ENCODE measurements at places on chromosomes 1 and 21.

DNA sequence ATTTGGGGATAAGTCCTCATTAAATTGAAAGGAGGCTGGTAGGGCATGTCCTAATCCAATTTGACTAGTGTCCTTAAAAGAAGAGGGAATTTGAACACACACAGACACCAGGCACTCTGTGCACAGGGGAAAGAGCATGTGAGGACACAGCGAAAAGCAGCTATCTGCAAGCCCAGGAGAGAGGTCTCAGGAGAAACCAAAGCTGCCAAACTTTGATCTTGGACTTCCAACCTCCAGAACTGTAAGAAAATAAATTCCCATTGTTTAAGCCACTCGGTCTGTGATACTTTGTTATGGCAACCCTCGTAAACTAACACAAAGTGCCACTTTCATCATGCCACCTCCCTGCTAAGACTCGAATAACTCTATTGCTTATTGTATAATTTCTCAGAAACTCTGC lies 13.8 kb downstream of the PLA2G4A start:
- no peak for DNase-seq

DNA sequence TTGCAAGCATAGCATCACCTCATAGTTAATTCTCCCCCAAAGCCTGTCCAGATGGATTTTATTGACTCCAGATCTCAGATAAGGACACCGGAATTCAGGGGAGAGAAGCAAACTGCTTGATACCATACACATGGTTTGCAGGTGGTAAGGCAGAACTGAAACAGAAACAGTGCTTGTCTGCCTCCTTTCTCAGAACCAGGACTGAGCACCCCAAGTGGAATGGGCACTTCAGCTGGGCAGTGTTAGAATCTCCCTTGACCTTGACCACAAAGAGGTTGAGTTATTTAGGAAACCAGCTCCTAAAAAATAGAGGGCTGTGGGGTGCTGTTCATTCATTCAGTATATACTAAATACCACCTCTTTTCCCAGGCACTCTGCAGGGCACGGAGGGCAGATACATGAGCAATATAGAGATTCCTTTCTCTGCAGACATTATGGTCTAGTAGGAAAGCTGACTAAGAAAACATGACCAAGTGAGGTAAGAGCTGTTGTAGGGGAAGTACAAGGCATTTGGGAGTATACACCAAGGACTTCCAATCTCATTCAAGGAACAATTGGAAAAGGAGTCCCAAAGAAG lies 185.2 kb downstream of the C1orf94 start:
- DNase-seq, result no peak

GRCh38 chr1:168407832-168408538 lies 127.3 kb downstream of the TBX19 start:
- no peak for DNase-seq

DNA sequence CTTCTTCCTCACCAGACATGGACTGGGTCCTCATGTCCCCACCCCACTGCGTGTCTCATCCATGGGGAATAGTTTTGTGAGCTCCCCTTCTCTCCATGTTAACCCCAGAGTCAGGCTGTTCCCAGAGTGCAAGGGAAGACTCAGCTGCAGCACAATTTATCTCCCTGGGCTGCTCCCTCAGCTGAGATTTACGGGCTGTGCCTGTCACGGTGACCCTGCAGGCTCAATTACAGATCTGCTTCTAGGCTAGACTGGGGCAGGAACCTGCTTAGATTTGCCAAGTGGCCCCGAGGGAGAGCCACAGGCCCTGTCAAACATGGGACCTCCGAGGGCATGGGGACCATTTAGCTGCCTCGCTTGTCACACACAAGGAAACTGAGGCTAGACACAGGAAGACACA lies 37.8 kb downstream of the CDCP2 start:
- DNase-seq, result no peak

DNA sequence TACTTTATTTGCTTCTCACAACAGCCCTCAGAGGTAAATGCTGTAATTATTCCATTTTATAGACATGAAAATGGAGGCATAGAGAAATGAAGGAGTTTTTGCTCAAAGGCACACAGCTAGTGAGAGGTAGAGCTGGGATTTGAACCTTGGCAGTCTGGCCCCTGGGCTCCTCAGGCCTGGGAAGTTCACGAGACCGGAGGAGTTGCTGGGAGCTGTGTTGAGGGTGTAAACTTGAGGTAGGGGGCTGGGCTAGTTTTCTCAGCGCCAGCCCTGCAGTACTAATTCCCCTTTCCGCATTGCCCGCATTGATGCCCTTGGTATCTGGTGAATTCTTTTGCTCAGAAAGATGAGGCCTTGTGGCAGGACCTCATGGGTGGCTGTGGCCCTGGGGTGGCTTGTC lies 73.3 kb downstream of the PTPRU start:
- no peak for DNase-seq

Data from NCI-H345 (cell line).